ENCODE measurements at places on chromosomes 7 and 10. TPM values are rescaled to one million over a fixed set of nuclear protein-coding genes. Genes with fewer than 3 reads are reported as not detected.

The UNC5B gene
- total RNA-seq, result 12.3 TPM

The CPXM2 gene
- total RNA-seq, result 10.2 TPM

The CHRM2 gene
- 29.5 TPM for total RNA-seq

The TAS2R4 gene
- total RNA-seq, result 3.5 TPM

GRCh38 chr10:29616542-29616941 is 18.2 kb downstream of the SVIL start:
- DNase-seq, result peak; percentile 42

GRCh38 chr7:80225361-80225760 is 90.7 kb downstream of the GNAI1 start:
- no peak for DNase-seq

DNA sequence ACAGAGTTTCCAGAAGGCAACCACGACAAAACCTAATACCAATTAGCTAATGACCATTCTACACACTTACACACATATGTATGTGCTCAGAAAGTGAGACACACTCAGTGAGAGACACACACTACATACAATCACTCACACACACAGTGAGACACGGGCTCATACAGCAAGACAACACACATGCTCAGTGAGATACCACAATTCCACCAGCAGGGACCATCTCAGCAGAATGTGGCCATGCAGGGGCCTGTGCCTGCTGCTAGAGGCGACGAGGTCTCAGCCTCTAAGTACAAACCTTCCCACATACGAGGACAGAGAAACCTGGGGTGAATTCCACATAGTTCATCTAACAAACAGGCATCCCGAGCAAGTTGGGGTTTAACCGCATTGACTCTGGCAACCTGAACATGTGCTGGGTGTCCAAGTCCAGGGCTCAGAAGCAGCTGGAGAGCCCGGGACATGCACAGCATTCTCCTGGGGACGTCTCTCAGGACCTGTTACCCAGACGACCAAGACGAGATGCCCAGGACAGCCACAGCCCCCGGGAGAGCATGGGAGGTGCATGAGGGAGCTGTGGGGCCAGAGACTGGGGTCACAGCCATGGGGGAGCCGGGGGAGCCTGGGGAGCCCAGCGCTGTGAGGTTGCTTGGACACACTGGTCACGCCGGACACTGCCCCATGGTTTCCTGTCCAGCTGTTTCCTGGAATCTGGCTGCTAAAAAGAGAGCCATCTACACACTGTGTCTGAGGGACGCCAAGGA is 523.6 kb downstream of the PTPRN2 start:
- DNase-seq, result no peak

The CCDC136 gene
- total RNA-seq, result 12.4 TPM

The ZNF33A gene
- total RNA-seq, result 32.8 TPM

DNA sequence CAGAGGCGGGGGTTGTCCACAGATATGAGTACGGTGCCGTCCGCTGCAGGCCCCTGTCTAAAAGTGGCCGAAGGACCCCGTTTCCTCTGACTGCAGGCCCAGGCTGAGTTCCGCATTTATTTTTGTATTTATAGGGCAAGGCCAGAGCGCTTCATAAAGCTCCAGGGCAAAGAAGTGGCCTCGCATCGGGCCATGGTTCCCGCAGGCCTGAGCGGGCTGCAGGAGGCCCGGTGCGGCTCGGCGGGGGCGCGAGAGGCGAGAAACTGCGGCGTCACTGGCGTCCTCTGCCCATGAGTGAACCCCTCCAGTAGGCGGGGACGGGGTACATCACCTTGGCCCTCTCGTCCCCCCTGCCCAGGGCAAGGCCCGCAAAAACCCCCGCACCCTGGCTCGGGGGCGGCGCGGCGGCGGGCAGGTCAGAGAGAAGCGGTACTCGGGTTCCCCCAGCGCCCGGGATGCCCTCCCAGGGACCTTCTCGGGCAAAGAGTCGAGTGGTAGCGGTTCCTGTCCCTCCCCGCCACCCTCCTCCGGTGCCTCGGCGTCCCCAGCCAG is 355.7 kb downstream of the DNAJB6 start:
- DNase-seq, result no peak

The PRPS1L1 gene
- not detected for total RNA-seq

GRCh38 chr7:70242826-70243225 is 644.6 kb downstream of the AUTS2 start:
- no peak for DNase-seq

- DNase-seq, result peak; percentile 40
Measured at GRCh38 chr10:128125416-128125943, 743 bp downstream of the MKI67 start.

The ITIH5 gene
- total RNA-seq, result 14.6 TPM

The KAZALD1 gene
- 6.8 TPM for total RNA-seq

GRCh38 chr10:3890602-3891352 is 105.8 kb upstream of the KLF6 start:
- no peak for DNase-seq
